ENCODE measurements at places on chromosomes 1 and 21.

DNA sequence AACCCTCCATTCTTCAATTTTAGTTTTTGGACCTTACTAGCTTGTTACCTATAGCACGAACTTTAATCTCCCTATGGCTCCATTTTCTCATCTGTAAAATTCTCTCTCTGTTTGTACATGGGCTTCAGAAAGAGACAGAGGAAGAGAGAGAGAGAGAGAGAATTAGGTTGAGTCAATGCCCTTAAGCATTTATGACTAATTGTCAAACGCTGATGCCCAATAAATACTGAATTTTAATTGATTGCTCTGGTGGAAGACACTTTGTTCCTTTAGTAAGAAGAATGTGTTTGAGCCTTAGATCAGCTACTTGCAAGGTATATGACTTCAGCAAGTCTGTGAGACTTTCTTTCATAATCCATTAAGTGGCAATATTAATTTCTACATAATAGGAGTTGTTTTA, 743.1 kb upstream of the ADGRL4 start:
- no peak for DNase-seq

DNA sequence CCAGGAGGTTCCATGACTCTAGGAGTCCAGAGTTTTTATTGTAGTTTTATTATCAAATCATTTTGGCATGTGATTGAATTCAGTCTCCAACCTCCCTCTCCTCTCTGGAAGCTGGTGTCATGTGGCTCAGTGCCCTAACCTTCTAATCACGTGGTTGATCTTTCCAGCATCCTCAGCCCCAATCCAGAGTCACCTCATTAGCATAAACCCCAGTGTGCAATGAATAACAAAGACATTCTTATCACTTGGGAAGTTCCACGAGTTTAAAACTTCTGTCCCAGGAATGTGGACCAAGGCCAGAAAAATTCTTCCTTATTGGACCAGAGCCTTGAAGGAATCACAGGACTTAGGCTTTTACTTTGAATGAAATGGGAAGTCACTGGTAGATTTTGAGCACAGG, 52.2 kb downstream of the KIRREL1 start:
- DNase-seq: no peak

DNA sequence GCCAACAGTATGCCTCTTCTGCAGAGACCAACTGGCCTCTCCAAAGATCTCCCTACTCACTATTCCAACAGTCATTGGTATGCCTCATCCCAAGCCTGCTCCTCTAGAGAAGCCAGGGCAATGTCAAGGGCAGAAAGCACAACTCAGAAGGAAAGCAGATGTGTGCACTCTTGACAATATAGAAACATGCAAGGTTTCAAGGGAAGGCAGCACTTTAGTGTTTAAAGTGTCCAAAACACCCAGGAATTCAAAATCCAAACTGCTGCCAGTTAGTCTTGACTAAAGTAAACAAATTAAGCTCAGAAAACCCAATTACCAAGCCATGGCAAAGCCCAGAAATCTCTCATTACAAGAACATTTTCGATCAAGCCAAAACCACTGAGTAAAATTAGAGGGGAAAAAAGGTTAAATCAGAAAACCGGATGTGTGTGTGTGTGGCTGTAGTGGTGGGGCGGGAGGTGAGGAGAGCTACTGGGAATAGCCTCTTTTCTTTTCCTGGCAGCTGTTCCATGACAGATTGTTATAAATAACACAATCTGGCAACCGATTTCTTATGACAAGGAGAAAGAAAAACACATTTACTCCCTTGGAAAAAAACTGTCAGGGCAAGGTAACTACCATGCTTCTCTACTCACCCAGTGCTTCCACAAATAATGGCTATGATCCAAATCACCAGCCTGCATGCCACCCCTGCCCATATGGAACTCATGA, 39.2 kb downstream of the EIF2B3 start:
- no peak for DNase-seq

DNA sequence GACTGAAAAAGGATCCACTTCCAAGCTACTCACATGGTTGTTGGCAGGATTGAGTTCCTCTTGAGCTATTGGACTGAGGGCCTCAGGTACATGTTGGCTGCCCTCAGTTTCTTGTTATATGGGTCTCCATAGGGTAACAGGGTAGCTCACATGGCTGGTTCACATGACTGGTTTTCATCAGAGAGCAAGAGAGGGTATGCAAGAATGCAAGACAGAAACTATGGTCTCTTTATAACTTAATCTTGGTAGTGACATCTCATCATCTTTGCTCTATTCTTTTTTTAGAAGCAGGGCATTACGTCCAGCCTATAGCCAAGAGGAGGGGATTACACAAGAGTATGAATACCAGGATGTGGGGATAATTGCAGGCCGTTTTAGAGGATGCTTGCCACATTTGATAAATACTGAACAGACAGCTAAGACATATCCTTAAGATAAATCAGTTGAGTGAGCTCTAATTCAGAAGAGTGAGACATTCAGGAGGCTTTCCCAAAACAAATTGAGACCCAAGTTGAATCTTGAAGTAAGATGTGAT, 100.2 kb downstream of the HMCN1 start:
- DNase-seq: no peak

- no peak for DNase-seq
Observed at GRCh38 chr1:226603022-226603857, 54.7 kb downstream of the STUM start.

GRCh38 chr1:63710308-63710707, 63.5 kb upstream of the ROR1 start:
- no peak for DNase-seq

- no peak for DNase-seq
Observed at GRCh38 chr1:233518344-233518743, 95.6 kb upstream of the KCNK1 start.

- no peak for DNase-seq
Observed at GRCh38 chr1:162219461-162219860, 150.0 kb downstream of the NOS1AP start.

DNA sequence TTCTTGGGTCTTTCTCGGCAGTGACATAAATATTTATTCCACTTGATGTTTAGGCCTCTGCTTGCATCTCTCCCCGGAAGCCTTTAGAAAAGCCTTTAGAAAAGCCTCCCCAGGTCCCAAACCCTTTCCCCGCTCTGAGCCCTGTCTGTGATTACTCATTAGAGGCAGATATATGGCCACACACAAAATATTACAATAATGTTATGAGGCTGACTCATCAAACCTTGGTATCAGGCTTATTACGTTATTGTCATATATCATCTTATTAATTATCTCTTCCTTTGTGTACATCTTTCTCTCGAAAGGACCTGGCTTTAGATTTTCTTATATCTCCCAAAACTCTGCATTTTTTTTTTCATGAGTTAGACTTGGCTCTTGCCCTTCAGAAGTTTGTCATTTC, 69.5 kb downstream of the FGGY start:
- no peak for DNase-seq

DNA sequence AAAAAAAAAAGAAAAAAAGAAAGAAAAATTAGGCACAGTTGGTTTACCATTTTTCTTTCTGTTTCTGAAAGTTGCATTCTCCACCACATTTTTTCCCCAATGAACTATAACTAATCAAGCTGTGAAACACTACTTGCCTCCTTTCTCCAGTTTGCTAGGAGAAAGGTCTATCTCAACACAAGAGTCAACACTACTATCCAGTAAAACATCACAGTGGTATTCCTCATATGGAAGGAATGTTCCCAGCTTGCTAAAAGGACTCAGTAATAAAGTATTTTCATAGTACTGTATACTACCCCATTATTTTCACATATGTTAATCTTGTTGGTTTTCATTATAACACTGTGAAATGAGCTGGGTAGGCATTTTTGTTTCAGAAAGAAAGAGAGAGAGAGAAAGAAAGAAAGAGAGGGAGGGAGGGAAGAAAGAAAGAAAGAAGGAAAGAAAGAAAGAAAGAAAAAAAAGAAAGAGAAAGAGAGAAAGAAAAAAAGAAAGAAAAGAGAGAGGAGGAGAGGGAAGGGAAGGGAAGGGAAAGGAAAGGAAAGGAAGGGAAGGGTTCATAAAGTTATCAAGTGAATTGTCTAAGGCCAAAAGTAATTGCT, 7.9 kb downstream of the PTGER3 start:
- no peak for DNase-seq

- DNase-seq: no peak
Observed at GRCh38 chr1:51519865-51520699, 1.0 kb upstream of the EPS15 start.

DNA sequence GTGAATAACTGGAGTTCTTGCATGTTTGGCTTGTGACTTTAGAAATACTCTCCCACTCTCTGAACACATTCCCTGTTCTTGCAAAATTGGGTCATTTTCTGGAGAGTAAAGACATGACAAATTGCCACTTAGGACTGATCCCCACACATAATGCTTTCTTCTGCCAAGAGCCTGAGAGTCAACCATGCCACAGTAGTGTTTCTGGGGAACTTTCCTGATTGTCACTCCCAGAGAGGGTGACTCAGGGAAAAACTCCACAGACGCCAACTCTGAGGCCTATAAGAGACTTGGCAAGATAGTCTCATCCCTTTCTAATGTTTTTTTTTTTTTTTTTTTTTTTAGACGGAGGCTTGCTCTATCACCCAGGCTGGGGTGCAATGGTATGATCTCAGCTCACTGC, 157.8 kb downstream of the ATG4C start:
- DNase-seq: no peak

DNA sequence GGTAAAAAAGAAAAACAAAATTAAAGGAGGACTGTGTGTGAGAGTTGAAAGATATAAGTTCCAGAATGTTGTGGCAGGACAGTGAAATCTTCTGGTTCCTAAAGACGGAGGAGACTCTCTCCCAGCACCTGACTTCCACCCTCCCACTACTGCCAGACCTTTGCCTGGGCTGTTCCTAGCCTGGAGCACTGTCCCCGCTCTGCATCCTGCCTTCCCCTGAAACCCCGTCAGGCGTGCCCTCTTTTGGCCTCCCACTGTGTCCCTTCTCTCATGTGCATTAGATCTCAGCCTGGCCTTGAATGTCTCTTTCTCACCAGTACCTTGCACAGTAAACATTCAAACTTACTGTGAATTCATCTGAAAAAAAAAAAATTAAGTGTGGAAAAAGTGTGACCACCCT, 74.1 kb downstream of the VPS26C start:
- no peak for DNase-seq

- peak; percentile 43 for DNase-seq
Observed at GRCh38 chr1:9280015-9280860, 12.5 kb upstream of the SPSB1 start.

DNA sequence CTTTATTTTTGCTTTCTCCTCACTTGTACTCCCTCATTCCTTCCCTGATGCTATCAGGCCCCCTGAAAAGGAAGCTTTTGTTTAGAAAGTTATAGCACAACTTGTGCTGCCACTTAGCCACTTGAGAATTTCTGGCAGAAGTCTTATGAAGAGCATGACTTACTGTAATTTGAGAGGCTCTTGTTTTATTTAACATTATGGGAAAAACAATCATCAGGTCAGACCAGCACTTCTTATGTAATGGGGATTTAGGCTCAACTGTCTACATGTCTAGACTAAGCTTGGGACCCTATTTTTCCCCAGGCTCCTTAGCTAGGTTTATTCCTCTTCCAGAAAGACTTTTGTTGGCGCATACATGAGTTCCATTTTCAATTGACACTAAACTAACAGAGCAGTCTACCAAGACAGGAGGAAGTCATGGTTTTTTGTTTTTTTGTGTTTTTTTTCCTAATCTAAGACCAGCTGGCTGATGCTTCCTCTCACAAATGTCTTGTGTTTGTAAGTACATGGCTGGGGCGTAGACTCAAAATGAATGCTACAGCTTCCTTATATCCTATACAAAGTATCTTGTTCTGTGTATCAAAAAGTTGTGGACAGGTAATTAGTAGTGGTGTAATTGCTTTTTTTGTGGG, 31.5 kb downstream of the TNFSF4 start:
- DNase-seq: no peak

GRCh38 chr1:88878731-88879130, 12.6 kb downstream of the GTF2B start:
- no peak for DNase-seq

- DNase-seq: no peak
Observed at GRCh38 chr1:99193431-99193830, 70.9 kb upstream of the PLPPR4 start.

- no peak for DNase-seq
Observed at GRCh38 chr1:165508291-165508690, 35.5 kb upstream of the LRRC52 start.

- DNase-seq: no peak
Observed at GRCh38 chr1:243575070-243575469, 275.0 kb downstream of the AKT3 start.

DNA sequence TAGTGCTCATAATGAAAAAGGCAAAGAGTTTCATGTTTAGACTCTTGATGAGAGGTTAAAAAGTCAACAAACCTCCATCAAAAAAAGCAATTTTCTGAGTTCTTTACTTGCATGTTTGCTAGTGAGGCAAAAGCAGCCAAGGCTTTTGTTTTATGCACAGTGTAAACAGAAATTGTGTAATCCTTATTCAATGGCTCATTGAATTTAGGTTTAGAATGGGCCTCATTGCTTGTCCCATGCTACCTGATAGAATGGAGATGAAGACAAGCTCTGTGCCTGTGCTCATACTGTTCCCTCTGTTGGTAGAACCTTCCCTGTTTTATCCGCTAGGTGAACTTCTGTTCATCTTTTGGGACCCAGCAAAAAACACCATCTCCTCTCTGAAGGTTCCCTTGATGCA, 10.0 kb upstream of the LRRC8D start:
- DNase-seq: no peak

GRCh38 chr1:222886194-222886854, 71.5 kb downstream of the DISP1 start:
- no peak for DNase-seq

DNA sequence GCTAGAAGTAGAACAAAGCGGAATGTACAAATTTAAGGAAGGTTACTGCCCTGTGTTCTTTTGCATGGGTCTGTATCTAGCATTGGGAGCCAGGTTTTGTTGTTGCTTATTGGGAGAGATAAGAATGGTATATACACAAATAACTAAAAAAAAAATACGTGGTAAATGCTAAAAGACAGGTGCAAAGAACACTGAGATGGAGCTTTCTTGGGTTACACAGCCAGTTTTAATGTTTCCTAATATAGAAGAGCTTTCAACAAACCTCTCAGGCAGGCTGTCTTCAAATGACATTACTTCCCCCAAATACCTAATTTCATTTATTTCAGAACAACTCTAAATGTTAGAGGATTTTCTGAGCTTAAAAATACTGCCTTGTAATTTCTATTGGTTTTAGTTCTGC, 1.4 kb upstream of the MDM4 start:
- no peak for DNase-seq

- no peak for DNase-seq
Observed at GRCh38 chr1:224407571-224408293, 26.9 kb downstream of the WDR26 start.

All from activated T-cell treated with anti-CD3 and anti-CD28 coated beads for 4 hours (primary cell).